WERI-Rb-1 (cell line): ENCODE measurements at places on chromosomes 12 and 14.
A peak's percentile ranks its signal among the peaks of the same experiment; 100 is the strongest.

DNA sequence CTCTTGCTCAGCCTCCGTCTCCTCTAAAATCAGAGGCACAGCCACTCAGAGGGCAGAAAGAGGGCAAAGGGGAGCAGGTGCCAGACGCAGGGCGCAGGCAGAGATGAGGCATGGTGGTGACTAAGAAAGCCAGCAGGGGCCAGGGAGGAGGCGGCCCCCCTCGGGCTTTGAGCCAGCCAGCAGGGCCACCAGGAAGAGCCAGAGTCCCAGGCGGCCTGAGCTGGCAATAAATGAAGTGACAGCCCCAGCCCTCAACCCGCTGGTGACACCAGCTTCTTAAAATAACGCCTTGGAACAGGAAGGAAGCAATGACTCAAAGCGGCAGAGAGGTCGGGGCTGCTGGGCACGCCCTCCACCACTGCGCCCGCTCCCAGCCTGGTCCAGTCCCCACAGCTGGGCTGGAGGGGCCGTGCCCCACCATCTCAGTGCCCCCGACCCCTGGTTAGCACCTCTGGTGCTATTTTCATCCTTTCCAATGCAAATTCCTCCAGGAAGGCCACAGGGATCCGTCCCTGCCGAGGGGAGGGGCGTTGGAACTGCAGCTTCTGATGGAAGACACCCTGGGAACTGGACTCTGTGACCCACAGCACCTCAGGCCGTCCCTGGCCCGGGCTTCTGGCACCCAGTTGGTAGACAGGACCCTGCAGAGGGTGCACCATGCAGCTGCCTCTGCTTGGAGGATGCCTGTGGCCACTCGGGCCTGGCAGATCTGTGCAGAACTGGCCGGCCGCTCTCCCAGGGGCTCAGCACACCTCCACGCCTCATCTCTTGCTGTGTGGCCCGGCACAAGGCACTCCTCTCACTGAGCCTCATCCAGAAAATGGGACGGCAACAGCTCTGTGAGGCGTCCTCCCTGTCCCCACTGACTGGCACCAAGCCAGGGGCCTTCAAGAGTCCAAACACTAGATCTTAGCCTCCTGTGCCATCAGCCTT lies 113.7 kb downstream of the NCOR2 start:
- DNase-seq = no peak

DNA sequence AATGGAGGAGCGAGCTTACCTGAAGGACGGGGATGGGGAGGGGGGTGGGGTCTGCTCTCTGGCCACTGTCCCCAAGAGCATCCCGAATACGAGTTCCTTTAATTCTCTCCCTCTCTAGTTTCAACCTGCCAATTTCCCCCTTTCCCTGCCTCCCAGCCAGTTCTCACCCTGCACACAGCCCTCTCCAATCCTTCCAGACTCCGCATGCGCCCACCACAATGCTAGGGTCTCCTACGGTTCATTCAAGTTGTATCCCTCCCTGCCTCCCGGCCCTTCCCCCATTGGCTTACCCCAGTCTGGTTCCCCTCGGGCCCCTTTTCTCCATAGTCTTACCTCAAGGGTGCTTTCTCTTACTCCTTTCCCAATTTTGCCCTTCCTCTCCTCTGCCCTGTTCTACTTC lies 708 bp upstream of the IGFBP6 start:
- DNase-seq = no peak

GRCh38 chr12:99981639-99982190 lies 3.0 kb downstream of the ANKS1B start:
- no peak for DNase-seq

DNA sequence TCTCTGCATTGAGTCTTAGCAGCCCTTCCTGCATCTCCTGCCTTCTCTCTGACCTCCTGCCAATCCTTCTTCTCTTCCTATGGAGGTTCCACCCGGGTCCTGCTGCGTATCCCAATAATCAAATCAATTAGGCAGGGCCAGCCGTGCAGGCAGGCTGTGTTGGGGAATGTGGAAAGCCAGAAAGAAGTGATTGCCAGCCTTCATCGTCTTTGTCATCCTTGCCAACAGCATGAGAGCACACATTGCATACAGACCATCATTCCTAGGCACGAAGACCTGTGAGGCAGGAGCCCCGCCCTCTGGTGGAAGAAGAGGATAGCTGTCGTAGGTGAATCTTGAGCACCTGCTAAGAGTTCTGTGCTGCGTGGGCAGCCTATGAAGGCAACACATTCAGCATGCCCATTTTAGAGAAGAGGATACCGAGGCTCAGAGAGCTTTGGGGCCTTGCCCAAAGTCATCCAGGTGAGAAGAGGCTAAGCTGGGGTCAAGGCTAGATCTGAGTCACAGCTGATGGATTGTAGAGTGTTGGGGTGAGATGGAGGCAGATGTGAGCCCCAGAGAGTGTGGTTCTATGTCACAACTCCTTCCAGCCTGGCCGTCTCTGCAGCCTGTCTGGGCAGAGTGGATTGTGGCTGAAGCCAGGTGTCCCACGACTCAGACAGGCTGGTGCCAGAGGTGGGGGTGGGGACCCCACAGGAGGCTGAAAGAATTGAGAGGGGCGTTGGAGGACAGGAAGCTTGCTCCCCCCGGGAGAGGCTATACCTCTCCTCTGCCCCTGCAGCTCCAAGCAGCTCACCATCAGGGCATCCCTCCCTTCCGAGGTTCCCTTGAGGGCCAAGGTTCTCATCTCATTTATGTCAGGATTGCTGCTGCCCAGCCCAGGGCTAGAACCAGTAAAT lies 12.7 kb downstream of the C14orf132 start:
- peak; percentile 36 for DNase-seq

GRCh38 chr12:22545255-22545654 lies 913 bp upstream of the C2CD5 start:
- no peak for DNase-seq

- DNase-seq = no peak
These were observed 236.4 kb downstream of the PAWR start for GRCh38 chr12:79454338-79454843.

- no peak for DNase-seq
These were observed 337.0 kb downstream of the FSCB start for GRCh38 chr14:44170101-44170500.

GRCh38 chr12:47812797-47813510 lies 6.7 kb downstream of the HDAC7 start:
- no peak for DNase-seq

DNA sequence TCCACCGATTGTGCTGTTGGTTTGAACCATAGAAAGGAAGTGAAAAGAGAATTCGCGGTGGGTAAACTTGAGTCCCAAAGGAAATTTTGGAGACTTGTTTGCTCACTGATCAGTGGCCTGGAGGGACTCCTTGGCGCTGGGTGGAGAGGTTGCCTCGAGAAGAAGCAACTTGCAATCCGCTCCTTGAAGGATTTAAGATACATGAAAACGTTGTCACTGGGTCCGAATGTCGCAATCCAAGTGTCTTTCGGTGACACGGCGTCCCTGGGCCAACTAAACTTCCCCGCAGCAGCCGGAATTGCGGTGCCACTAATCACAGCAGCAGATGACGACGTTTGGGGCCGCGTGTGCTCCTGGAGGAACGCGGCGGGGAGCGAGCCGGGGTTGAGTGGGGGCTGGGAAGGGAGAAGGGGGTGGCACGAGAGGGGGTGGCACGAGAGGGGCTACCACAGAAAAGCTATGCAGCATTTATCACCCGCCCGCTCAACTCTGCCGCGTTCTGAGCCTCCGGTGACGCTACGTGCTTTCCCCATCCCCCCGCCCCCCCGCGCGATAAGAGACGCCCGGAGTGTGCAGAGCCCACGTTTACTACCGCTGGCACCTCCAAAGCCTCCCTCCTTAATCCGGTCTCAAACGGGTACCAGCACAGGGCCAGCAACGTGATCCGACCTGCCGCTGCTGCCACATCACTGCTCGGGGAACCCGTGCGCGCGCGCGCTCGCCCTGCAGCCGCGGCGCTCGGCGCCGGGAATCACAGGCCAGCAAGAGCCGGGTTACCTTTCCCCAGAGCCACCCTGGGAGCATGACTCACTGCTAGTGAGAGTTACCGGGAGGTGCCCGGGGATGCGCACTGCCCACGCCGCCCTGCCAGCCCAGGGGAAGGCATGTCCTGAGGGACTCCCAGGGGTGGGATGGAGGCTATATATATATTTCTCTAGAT lies 833 bp upstream of the BHLHE41 start:
- DNase-seq = peak; percentile 73

DNA sequence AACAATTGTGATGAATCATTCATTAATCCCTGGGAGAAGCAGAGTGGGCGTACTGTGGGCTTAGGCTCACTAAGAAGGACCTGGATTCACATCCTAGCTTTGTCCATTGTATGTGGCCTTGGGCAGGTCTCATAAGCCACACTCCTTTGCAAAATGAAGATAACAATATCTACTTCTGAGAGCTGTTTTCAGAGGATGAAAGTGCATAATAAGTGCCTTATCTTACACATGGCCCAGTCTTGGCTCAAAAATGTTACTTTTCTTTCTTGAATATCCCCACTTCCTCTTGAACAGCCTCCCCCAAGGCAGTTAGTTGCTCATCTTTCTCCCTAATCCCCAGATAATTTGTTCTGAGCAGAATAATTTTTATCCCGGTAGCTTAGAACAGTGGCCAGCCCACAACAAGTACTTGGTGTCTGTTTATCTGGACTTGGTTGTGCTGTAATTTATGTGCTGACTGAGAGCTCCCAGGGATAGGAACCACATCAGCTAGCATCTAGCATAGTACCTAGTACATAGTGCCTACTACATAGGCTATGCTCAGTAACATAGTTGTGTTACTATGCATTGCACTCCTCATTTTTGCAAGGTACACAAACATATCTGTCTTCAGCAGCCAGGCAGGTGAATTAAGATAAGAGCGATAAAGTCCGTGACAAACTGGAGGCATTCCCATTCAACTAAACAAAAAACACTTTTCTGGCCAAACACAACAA lies 61.7 kb upstream of the NUDT4 start:
- DNase-seq = no peak

- no peak for DNase-seq
These were observed 149.2 kb downstream of the PTCSC3 start for GRCh38 chr14:36027354-36027753.

- no peak for DNase-seq
These were observed 50.4 kb downstream of the NUAK1 start for GRCh38 chr12:106088246-106088808.

- no peak for DNase-seq
These were observed 10.7 kb downstream of the CMKLR1 start for GRCh38 chr12:108328420-108328819.

GRCh38 chr14:54606178-54606577 lies 39.2 kb downstream of the SAMD4A start:
- no peak for DNase-seq
